ENCODE measurements at places on chromosomes 16 and 17. TPM values are rescaled to one million over a fixed set of nuclear protein-coding genes. Genes with fewer than 3 reads are reported as not detected.

DNA sequence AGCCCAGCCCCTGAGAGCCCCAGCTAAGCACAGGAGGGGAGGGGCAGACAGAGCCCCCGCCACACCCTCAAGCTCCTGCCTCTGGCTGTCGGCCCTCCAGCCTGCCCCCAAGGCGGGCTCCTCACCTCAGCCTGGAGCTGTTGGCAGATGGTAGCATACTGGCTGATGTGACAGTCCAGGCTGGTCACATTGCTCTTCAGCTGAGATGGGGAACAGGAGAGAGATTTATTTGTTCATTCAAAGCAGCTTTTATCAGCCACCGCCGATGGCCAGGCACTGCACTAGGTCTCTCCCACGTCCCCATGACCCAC is 14.8 kb downstream of the KIF18B start:
- no peak for ATAC-seq

GRCh38 chr16:77194295-77195231 is 3.6 kb downstream of the MON1B start:
- ATAC-seq: no peak

The IL17C gene
- not detected for total RNA-seq

DNA sequence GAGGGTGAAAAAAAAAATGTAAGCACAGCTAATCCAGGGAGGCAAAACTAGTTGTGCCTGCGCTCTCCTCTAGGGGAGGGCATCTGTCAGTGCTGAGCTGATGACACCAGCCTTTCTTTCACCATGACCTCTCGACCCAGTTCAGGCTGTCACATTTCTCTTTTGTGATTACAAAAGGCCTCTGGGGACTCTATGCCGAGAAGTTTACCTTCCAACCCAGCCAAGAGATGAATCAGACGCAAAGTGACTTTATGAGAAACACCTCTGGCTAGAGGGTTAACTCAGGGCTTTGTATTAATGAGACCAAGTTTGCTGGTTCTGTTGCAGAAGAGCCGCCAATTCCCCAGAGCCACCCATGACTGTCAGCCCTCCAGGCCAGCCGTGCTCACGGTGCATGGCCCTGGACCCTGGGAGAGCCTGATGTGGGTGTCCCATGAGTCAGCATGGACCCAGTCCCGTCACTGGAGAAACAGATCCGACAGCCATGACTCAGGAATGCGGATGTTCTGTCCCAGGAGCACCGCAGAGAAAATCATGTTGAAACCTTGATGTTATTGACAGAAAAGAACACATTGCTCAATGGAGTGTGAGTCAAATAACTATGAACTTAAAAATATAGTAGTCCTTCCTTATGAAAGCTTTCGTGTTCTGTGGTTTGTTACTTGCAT is 437.2 kb downstream of the HS3ST3B1 start:
- peak; percentile 82 for ATAC-seq

The PRR29 gene
- total RNA-seq: 0.57 TPM

The CTRB1 gene
- not detected for total RNA-seq

DNA sequence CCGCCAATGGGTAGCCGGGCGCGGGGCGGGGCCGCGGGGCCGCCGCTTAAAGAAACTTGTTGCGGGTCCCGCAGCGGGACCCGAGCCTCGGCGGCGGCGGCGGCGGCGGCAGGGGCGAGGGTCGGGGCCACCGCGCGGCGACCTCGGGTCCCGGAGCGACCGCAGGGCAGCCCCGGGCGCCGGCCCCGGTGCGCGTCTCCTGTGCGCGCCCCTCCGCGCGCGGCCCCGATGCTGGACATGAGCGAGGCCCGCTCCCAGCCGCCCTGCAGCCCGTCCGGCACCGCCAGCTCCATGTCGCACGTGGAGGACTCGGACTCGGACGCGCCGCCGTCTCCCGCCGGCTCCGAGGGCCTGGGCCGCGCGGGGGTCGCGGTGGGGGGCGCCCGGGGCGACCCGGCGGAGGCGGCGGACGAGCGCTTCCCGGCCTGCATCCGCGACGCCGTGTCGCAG is at the start of gene SOX8:
Gene SOX8 (plus strand): TSS at position 76 of the 450 bp plus-strand sequence. CDS start 153 bp downstream, at position 229.
- ATAC-seq: peak; percentile 28

The TAOK2 gene
- 52.6 TPM for total RNA-seq

GRCh38 chr16:4387781-4388180 is 16.1 kb downstream of the VASN start:
- no peak for ATAC-seq

The ZMYND15 gene
- total RNA-seq: 0.67 TPM

The CTRL gene
- 5.0 TPM for total RNA-seq

- ATAC-seq: peak; percentile 6
Observed at GRCh38 chr16:85461814-85462713, 151.1 kb upstream of the GSE1 start.

DNA sequence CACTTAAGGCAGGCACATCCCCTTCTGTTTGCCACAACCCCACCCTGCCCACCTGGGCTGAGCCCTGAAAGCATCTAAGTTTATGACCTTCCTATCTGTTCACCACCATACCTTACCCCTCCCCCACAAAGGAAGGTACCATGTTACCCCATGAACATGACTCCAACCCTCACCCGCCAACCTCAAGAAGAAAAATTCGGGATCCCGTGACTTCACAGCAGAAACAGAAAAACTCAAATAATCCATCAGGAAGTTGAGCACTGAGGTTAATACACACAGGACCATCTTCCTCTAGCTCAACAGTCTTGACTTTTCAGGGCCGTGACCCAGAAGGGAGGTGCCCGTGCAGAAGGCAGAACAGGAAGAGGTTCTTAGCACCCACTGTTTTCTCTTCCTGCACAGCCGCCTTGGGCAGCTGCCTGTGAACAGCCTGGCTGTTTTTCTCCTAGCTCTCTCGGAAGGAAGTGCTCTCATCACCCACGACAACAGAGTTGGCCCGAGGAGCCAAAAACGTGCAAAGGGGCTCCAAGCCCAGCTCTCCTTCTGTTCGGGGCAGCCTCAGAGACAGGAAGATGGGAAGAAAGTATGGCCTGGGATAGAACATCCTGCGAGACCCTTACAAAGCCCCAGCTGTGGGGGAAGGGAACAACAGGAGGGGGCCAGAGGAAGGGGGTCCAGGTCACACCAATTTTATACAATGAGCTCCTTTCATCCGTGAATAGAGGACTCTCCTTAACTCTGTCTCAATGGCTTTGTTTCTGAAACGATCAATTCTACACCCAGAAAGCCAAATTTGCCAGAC is 101.1 kb downstream of the XYLT1 start:
- peak; percentile 39 for ATAC-seq

- ATAC-seq: no peak
Observed at GRCh38 chr16:28830531-28830930, 7.7 kb downstream of the ATXN2L start.

DNA sequence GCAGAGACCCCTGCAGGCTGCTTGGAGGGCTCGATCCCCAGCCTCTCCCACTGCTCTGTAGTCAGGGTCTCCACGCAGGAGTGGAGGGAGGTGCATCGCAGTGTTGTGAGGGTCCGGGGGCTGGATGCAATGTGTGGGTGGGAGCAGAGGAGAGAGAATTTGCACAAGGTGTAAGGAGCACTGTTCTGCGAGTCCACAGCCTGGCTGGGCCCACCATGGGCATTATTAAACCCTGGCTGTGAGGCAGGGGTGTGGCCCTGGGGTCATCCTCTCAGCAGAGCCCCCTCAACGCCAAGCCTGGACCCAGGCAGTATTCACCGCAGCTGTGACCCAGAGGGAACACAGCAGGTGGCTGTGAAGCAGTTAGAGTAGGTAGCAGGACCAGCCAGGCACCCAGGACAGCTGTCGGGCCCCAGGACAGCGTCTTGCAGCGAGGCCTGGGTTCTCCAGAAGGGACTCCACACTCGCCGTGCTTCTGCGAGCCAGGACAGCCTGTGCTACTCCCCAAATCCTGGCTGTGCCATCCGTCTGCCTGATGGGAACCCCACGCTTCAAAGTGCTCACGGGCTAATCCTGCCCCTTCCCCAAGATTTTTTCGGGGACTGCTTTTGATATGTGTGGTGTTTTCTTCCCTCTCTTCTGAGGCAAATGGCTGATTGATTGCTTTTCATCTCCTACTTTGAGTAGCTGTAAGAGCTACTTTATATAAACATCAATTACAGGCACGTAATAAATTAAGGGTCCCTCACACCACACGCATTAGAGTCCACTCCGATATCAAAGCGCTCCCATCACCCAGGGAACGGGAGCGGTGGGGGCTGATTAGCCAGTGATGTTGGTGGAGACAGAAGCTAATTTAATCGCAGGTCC is 100.9 kb upstream of the GSE1 start:
- no peak for ATAC-seq

DNA sequence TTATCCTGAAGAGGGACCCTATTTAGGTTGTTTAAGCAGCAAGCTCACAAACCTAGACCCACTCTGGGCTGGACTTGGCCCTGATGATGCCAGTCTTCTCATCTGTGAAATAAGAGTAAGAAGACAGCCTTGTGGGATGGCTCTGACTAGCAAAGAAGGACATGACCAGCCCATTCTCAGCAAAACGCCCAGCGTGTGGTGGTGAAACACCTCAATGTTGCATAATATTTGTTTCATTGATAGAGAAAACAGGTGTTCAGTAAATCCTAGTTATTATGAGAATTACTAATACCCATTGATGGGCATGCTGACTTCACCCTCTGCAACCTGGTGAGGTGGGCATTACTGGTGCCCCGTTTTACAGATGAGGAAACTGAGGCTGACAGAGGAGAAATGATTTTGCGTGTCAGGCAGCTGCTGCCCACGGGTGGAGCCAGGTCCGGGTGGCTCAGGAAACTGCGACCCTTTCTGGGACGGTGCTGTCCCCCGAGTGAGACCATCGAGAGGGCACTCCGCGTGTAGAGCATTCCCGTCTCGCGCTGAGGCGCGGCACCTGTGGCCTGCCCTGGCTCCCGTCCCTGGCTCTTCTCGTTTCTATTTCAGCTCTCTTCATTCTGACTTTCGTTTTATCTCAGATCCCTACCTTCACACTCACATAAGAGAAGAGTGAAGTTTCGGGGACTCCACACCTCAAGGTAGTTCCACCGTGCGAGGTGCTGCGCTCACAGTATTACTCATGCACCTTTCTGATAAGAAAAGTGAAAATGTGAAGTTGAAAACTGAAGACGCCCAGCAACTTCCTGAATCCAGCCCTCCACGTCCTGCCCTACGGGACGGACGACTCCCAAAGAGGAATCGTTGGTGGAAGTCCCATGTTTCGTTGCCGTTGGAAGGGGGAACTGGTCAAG is 48.5 kb downstream of the IRF8 start:
- ATAC-seq: no peak

The GLTPD2 gene
- not detected for total RNA-seq

DNA sequence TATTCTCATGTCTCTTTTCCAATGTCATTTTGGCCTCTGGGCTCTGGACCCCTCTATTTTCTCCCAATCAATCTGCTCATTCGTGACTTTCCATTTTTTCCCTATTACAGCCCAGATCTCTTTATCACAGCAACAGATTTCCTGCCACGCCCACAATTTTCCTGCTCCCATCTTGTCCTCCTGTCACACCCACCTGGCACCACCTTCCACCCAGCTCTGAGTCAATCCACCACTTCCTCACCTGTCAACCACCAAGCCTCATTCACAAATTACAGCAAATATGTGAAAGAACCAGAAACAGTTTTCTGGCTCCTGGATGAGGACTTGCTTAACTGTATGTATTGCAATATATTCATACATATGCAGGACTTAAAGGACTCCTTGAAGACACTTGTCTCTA is 311.3 kb downstream of the GRIN2A start:
- ATAC-seq: no peak

GRCh38 chr17:11899537-11899942 is 97.7 kb downstream of the ZNF18 start:
- no peak for ATAC-seq

DNA sequence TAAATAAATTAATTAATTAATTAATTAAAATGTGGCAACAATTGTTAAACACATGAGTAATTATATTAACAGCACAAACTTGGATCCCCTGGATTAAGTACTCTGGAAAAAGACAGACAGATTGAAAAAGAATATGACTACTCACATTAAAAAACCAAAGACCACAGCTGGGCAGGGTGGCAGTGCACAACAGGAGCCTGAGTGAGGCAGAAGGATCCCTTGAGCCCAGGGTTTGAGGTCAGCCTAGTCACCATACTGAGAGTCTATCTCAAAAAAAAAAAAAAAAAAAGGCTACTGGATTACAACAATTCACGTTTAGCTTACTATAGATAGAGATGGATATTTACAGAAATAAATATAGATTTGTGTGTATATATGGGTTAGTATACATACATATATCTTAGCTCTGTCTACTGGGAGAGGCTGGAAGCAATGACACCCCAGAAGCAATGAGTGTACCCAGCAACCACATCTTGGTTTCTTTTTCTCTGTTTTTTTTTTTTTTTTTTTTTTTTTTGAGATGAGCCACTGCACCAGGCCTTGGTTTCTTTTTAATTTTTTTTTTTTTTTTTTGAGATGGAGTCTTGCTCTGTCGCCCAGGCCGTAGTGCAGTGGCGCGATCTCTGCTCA is 10.6 kb upstream of the SUZ12 start:
- no peak for ATAC-seq

DNA sequence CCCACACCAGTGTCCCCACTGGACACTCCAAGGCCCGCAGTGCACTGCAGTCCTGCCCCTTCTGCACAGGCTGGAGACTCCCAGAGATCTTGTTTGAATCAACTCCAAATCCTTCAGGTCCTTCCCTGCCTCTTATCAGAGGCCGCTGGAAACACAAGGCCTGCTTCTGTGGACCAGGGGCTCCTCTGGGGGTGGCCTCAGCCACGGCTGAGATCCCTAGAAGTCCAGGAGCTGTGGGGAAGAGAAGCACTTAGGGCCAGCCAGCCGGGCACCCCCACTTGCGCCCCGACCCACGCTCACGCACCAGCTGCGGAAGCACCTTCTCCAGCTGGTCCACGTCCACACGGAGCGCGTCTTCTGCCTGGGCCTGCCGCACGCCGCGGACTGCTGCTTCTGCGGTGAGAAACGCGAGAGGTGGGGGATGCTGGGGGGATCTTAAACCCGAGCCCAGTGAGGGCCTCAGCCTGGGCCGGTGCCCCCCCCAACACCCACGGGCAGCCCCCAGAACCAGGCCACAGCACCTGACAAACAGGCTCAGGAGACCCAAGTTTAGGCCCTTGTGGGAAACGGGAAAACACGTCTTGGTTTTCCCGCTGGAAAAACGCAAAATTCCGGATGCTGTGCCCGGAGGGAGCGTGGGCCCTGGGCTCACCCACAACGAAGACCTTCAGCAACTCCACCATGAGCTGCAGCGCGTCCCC is 3.5 kb downstream of the CENPX start:
- ATAC-seq: no peak

DNA sequence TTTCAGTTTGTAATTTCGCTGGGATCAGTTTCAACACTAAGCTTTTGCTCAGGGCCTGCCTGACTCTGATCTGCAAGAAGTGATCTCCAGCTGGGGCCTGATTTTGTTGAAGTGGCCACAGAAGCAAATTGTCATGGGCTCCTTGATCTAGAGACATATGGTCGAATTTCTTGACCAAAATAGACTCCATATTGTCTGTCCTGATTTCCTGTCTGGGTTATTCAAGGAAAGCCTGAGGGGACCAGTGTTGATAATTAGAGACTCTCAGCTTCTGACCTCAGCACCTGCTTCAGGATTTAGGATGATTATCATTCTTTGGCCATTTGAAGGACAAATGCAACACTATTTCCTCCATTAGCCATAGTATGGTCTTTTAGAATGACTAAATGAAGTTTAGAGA is 48.9 kb upstream of the MSI2 start:
- no peak for ATAC-seq

Data from gastroesophageal sphincter (tissue), 4 donors.